ENCODE measurements at places on chromosomes 11 and 22.
A peak's percentile ranks its signal among the peaks of the same experiment; 100 is the strongest.

DNA sequence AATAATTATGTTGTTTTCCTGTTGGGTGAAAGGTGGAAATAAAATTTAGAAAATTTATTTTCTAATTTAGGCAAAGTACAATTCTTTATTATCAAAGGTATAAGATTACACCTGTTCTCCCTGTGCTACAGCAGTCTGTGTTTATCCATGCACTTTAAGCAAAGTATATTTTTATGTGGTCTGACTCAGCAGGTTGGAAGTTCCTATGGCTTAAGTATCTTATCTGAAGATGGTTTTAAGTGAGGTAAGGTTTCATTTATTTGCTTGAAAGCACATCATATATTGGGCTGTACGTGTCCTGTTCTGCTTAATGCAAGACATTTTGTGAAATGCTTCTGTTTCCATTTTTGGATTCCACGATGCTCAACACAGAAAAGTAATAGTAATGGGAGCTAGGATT lies 14.6 kb downstream of the PPME1 start:
- DNase-seq: no peak

DNA sequence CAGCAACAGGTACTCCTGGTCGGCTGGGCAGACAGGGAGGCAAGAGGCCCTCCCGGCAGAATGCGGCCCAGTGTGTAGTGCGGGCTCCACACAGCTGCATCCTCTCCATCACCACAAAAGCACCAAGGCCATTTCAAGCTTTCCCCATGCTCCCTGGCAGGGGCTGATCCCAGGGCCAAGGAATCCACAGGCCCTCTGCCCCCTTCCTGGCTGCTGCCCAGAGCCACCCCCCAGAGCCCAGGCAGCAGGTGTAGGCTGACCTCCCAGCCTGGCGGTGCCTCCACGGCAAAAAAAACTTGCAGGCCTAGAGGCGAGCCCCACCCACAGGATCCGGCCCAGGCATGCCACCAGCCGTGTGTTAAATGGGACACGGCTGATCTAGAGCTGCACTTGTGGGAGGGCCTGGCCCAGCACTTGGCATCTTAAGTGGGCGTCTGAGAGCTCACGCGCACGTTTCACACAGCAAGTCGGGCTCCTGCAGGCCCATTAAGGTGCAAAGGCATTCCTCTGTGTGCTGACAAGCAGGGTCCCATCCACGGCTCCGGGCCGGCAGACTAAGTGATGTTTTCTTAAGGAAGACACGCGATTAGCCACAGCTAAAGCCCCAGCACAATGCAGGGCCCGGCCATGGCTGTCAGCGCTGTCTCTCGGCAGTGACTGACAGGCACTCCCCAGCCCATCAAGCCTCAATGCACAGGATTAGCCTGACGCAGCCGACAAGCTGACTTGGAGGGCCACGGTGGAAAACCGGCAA lies 19.8 kb upstream of the GNB1L start:
- DNase-seq: no peak

DNA sequence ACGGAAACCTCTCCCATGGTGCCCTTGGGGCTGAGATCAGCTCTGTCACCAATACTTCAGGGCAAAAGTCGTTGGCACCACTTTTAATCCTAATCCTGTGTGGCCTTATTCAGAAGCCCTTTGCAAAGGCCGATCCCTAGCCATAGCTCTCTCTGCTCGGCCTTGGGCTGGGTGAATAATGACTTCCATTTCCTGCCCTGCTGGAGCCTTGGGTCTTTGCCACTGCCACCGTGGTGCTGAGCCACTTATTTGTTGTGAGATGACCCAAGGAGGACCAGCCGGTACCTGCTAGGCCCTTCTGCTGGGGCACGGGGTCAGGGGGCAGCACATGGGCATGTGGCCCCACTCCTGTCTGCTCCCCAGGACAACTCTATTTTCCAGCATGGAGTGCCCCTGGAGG lies 188.2 kb downstream of the ST3GAL4 start:
- peak; percentile 38 for DNase-seq

- DNase-seq: no peak
Measured at GRCh38 chr11:116171271-116172140, 601.3 kb downstream of the BUD13 start.

DNA sequence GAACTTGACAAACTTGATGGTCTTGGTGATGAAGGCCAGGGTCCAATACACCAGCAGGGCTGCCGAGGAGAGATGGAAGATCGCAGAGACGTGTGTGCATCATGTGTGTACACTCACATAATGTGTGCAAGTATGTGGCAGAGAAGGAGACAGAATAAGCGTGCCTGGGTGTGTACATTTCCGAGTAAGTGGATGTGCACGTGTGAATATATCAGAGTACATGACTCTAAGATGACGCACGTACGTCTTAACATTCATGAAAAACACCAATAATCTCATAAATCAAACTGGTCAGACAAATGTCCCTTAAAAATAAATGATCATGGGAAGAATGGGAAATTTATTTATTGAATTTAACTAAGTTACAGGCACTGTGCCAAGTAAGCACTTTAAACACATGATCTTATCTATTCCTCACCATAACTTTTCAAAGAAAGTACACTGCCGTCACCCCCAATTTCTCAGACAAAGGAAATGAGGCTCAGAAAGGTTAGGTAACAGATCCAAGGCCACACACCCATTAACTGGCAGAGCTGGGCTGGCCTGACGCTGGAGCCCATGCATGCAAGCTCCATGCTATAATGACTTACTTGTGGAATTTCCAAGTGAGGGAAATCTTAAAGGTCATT lies 13.0 kb downstream of the ABCC8 start:
- DNase-seq: no peak

- no peak for DNase-seq
Measured at GRCh38 chr22:36368359-36368983, 19.3 kb downstream of the MYH9 start.

GRCh38 chr22:41910050-41911000 lies 4.5 kb downstream of the SHISA8 start:
- DNase-seq: peak; percentile 46

DNA sequence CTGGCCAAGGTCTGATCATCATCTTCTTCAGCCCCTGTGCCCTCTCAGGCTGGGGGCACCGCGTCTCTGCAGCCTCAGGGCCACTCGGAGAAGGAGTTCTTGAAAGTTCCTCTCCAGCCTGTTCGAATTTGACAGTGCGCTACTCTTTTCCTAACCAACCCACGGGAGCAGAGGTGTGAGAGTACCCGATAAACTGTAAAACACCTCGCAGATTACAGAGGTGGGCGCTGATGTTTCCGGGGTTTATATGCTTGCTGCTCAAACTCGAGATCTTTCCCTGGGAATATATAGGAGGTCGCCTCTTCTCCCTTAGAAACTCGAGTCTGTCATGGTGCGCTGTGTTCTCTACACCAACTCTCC lies 515 bp downstream of the CTR9 start:
- no peak for DNase-seq

DNA sequence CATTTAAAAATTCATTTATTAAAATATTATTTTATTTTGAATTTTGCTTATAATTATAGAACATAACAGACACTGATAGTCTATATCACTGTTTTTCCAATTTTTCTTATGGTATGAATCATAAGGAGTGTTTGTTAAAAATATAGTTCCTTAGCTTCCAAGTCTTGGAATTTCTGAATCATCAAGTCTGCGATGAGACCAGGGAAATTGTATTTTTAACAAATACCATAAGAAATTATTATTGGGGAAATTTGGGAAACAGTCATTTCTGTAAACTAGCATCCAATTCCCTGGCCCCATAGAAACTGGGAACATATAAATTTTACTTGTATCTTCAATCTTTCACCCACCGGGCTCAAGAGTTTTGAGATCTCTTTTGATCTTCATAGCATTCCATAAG lies 38.0 kb upstream of the PICALM start:
- DNase-seq: no peak

GRCh38 chr11:103898577-103899336 lies 137.7 kb upstream of the DDI1 start:
- no peak for DNase-seq

DNA sequence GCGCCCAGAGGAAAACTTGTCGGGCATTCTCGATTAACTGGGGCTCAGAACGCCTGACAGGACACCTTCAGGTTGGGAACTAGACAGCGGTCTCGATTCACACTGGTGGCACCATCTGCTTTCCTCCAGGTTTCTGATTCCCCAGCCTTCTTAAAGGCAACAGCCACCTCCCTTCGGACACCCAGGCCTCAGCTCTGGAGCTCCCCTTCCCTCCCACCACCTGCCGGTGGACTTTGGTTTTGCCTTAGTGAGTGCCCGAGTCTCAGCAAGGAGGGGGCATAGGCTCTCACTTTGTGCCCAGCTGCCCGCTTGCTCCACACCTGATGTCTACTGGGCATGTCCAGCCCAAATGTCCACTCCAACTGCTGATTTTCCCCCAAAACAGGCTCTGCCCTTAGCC lies 110.4 kb upstream of the PARVA start:
- DNase-seq: no peak

DNA sequence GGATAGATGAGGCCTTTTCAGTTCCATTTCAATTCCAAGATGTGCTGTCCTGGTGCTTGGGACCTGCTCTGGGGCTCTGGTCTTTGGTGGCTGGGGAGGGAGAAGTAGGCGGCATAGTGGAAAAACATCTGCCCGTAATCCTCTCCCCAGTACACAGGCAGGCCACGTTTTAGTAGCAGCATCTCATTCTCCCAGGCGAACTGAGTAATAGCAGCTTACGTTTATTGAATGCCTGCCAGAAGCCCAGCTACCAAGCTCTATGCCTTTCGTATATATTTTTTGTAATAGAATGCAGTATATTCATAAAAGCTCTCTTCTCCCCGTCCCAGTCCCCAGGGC lies 11.4 kb downstream of the ACO2 start:
- DNase-seq: peak; percentile 50

GRCh38 chr11:92362989-92363388 lies 138.4 kb downstream of the FAT3 start:
- DNase-seq: no peak

- DNase-seq: no peak
Measured at GRCh38 chr11:17564687-17565042, 17.6 kb downstream of the OTOG start.

- DNase-seq: no peak
Measured at GRCh38 chr11:63227521-63228107, 15.8 kb downstream of the SLC22A25 start.

- no peak for DNase-seq
Measured at GRCh38 chr11:60740573-60740972, 16.1 kb downstream of the MS4A18 start.

GRCh38 chr11:107731941-107732688 lies 20.3 kb upstream of the SLN start:
- DNase-seq: no peak

GRCh38 chr22:34297536-34298120 lies 377.4 kb upstream of the LARGE1 start:
- DNase-seq: no peak

GRCh38 chr11:74641905-74642304 lies 49.5 kb downstream of the POLD3 start:
- no peak for DNase-seq

DNA sequence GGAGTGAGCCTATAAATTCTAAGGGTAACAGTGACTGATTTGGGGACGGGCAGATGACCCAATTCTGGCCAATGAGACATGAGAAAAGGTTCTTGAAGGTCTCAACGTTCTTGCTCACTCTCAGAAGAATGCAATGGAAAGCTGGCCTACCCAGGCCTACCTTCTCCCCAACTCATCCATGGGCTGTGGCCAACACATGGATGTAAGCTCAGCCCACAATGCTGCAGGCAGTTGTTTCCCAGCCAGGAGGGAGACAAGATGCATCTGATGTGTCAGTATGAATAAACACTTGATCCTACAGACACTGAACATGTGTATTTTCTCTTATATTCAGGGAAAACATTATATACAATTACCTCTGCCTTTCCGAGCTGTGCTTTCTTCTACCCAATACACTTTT lies 24.4 kb downstream of the PI4KA start:
- DNase-seq: no peak

GRCh38 chr11:92827132-92827531 lies 142.3 kb upstream of the MTNR1B start:
- no peak for DNase-seq

DNA sequence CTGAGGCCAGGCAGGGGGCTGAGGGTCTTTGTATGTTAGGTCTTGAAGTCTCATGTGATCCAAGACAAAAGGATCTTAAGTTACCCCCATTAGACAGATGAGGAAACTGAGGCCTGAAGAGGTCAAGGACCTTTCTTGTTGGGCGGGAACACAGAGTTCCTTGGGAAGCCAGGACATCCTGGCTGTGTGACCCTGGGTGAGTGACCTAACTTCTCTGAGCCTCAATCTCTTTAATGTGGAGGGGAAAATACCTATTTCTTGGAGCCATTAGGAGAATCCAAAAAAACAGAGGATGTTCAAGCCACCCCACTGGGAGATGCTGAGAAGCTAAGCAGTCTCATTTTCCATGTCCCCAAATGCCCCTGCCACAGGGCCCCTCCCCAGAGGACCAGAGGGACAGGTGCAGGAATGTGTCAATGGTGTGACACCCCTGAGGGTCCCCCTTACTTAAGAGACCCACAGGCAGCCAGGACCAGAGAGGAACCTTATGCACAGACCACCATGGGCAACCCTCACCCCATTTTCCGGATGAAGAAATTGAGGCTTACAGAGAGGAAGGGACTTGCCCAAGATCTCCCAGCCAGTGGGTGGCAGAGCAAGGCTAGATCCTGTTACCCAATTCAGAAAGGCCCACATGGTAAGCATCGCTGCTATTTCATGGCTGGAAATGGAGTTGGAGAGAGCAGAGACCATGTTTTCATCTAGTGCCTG lies 8.0 kb downstream of the RAC2 start:
- no peak for DNase-seq

DNA sequence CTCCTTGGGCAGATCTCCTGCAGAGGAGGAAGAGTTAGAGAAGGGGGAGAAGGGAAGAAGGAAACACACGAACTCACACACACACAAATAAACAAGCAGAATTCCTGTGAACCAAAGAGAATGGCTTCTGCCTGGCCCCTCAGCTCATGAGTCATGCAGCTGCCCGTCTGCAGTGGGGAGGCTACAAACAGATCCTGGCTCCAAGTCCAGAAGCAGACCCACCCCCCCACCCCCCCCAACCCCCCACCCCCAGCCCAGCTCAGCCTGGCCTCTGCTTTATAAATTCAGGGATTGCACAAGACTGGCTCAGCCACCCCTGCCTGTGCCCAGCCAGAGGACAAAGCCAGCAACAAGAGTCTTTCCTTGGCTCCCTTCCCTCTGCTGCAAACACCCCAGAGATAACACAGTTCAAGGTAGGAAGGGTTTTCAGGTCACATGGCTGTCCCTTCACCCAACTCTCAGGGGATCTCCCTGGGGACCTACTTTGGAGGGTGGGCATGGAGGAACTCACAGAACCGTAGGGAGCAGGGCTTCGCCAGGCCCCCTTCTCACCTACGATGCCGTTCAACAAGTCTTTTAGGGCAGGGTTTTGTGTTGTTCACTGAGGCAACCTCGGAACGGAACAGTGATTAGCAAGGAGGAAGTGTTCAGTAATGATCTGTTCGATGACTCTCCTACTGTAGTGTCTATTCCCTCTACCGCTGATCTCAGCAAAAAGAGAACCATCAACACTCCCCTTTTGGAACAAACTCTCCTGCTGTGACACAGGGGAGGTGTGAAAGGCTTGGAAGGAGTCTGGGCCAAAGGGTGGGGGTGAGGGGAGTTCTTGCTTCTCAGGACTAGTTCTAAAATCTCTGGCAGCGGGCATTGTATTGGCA lies 35.5 kb downstream of the RPL27A start:
- DNase-seq: no peak

All from anterior cingulate cortex (tissue), 58 donors.